Lung microvascular endothelial cell (primary cell): ENCODE measurements at places on chromosomes 12 and 14.

GRCh38 chr12:49823951-49824350 is 4.3 kb downstream of the NCKAP5L start:
- DNase-seq, result no peak

- no peak for DNase-seq
These were observed 32.6 kb downstream of the DDX11 start for GRCh38 chr12:31106101-31106803.

- DNase-seq, result no peak
These were observed 163.2 kb downstream of the PAH start for GRCh38 chr12:102753802-102754201.

GRCh38 chr12:76878099-76878898 is 520 bp downstream of the CSRP2 start:
- peak; percentile 16 for DNase-seq

- DNase-seq, result no peak
These were observed 10.1 kb downstream of the LTB4R start for GRCh38 chr14:24321212-24321975.

GRCh38 chr12:9762369-9762768 is 1.7 kb upstream of the CD69 start:
- no peak for DNase-seq

GRCh38 chr12:18368594-18368993 is 107.3 kb downstream of the PIK3C2G start:
- DNase-seq, result no peak

- DNase-seq, result no peak
These were observed 29.7 kb upstream of the SFSWAP start for GRCh38 chr12:131681257-131681620.

DNA sequence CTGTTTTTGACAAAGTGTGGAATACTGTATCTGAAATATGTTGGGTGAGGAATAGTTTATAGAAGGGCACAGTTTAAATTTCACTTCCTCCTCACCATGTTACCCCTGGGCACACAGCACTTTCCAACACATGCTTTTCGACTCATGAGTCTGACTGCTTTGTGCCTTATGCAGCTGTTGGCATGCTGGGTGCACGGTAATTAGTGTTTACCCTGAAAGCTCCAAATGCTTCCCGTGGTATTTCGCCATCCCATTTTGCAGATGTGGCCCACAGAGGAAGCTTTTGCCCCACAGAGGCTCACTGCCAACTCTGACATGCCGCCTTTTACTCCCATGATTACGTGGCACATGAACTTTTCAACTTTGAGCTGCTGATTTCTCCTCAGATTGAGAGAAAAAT is 168.6 kb downstream of the PRKCH start:
- DNase-seq, result no peak

DNA sequence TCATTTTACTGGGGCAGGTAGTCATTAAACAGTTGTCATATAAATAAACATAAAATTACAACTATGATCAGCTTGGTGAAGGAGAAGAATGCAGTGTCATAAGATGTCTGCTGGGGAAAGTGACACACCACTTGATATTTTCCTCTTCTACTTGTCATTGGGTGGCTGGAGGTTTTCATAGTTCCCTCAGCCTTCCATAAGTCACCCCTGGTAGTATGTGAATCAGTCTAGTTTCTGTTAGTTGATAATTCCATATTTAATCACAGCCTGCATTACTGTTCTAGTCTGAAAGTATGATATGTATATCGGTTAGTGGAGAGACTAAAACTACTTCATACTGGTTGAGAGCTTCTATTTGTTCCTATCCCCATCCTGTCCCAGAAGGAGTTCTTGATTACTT is 38.2 kb downstream of the PLEKHA5 start:
- no peak for DNase-seq

- DNase-seq, result no peak
These were observed 256.2 kb downstream of the AEBP2 start for GRCh38 chr12:19695244-19696098.

DNA sequence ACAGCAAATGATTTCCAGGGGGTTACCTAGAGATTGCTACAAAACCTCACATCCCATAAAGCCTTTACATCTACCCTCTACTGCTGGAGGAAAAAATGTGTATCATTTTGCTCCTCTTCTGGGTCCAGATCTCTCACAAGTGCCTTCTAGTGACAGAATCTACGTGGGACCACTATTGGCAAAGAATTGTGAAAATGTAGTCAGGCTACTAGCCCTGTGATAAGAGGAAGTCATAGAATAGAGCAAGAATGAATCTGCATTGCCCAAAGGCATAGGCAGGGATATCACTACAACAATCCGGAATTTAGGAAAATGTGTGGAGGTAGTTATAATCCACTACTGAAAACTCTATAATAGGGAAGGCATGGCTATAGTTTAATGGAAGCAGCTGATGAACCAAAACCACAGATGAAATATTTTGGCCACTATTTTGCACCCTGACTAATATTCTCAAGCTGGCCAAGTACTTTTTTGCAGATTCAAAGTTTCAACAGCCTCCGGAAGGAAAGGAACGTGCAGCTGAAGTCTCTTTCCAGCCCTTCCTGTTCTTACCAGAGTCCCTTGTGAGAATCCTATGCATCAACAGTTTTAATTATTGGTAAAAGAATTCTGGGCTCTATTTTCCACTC is 176.8 kb downstream of the PHLDA1 start:
- DNase-seq, result peak; percentile 47

- no peak for DNase-seq
These were observed 4.9 kb upstream of the AP1G2 start for GRCh38 chr14:23572524-23572828.

GRCh38 chr12:113854385-113855142 is 111.6 kb downstream of the RBM19 start:
- no peak for DNase-seq

DNA sequence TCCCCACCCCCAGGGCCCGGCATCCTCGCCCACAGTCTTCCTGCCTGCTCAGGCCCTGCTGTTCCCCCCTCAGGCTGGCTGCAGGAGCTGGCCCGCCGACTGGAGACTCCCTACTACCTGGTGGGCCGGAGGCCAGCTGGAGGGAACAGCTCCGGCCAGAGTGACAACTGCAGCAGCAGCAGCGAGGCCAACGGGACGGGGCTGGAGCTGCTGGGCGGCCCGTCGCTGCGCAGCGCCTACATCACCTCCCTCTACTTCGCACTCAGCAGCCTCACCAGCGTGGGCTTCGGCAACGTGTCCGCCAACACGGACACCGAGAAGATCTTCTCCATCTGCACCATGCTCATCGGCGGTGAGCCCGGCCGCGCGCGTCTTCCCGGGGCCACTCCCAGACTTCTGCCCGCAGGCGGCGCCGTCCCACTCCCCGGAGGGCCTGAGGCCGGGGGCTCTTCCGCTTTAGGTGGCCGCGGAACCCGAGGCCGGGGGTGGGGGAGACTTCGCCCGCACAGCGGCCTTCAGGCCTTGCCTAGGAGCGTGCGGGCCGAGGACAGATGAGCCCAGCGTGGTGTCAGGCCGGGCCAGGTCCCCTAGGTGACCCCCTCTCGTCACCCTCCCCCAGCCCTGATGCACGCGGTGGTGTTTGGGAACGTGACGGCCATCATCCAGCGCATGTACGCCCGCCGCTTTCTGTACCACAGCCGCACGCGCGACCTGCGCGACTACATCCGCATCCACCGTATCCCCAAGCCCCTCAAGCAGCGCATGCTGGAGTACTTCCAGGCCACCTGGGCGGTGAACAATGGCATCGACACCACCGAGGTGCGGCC is 10.2 kb downstream of the KCNH3 start:
- peak; percentile 30 for DNase-seq

- DNase-seq, result peak; percentile 83
These were observed 15.6 kb upstream of the C14orf180 start for GRCh38 chr14:104563742-104564615.

DNA sequence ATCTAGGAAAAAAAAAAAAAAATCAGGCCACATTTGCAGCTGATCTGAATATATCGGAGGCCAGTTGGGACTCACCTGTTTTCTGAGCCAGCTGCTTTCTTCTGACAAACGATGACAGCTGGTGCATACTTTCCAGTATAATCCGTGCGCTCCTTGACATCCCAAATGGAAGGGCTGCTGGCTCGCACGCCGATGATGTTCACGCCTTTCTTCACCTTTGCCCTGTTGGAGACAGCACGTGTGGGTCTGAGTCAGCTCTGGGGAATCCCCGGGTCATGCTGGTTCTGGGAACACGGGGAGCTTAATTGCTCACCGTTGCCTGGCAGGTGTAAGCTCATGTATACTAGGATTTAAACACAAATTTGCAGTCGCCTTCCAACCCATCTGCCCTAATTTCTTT is 372.8 kb downstream of the TMEM132D start:
- DNase-seq, result no peak

DNA sequence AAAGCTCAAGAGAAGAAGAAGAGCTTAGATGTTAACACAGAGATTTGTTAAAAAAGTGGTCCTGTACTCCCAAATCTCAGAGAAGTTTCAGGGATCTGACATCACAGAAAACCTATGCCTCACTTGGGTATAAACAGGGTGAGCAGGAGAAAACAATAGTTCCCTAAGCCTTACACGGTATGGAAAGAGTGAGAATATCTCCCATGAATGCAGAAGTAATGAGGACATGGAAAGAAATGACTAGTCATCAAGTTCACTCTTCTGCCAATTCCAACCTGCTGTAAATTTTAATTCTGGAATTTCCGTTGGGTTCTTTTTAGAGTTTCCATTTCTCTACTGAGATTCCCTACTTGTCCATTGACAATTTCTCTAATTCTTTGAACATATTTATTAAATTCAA is 6.2 kb upstream of the PTGER2 start:
- peak; percentile 31 for DNase-seq

GRCh38 chr12:121537814-121538698 is 42.8 kb downstream of the KDM2B start:
- peak; percentile 34 for DNase-seq

DNA sequence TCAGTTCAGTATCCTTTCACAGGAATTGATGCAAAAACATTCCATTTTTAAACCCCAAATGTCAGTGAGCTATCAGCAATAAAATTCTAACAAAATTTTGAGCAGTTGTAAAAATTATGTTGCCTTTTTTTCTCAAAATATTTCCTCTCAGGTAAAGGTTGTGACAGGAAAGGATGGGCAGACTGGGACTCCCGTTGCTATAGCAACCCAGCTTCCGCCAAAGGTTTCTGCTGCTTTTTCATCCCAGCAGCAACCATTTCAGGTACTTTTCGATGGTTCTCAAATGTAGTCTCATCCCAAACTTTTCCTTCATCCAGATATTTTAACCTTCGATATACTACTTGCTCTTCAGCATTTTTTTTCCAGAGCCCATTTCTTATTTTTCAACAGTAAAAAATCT is 13.6 kb downstream of the EP400 start:
- peak; percentile 45 for DNase-seq

GRCh38 chr14:53710615-53711014 is 246.0 kb downstream of the BMP4 start:
- no peak for DNase-seq

DNA sequence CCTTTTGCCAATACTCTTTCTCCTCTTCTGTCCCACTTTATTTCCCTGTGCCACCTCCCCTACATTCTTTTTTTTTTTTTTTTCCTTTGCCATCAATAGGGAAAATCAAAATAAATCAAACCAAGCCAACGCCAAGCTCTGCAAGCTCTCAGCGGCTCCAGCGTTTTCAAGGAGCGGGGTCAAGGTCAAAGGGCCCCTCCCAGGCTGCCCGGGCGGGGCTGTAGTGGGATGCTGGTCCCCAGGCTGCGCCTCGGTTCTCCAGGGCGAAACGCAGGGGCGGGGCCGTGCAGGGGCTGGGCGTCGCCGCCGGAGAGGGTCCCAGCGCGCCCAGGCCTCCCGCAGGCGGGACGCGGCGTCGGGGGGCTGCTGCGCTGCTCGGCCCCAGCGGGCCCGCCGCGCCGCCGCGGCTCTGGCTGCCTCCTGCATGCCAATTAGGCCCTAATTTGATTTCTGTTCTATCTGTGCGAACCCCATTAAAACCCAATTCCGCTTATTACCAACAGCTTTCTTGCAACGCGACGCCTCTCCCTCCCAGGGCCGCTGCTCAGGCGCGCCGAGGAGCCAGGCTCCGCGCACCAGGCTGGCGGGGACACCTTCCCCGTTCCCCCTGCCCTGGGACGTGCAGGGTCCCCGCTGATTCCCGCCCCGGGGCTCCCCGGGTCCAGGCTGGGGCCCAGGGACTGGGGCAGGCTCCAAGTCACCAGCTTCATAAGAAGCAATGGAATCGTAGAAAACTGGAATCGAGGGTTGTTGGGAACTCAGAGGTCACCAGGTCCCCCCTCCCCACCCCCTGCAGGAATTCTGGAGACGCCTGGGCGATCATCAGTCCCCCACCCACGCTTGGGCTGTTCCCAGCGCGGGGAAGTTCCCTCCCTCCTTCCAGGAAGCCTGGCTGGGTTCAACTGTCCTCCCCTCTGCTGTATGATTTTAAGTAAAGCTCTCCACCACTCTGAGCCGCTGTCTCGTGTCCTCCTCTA is 50.7 kb upstream of the MAP1LC3B2 start:
- DNase-seq, result no peak

- DNase-seq, result no peak
These were observed 485.7 kb downstream of the ZFP36L1 start for GRCh38 chr14:68306934-68307789.

DNA sequence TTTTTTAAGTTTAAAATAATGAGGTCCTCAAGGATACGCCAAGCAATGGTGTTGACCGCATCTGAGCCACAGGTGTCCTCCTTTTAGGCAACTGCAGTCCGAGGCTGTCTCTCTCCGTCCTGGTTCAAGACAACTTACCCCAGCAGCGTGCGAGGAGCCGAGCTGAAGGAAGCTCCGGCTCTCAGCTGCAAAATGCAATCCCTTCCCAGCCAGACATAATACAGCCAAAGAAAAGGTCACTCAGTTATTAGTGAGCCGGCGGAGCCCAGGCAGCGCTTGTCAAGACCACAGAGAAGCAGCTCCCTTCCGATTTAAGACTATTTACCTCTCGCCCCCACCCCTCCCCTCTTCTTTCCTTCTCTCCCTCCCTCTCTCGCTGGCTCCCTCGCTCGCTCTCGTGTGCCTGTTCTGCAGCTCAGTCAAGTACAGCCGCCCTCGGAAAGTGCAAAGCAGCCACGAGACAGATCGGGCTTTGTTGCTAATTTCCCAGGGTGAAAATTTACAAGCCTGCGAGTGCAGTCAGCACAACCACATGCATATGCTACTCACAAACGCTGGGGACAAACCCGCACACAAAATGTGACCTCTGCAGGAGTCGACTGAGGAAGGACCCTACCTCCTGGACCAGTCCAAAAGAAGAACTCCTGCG is 363 bp upstream of the LMO3 start:
- DNase-seq, result peak; percentile 15

- no peak for DNase-seq
These were observed 343.9 kb downstream of the LRFN5 start for GRCh38 chr14:41950428-41951151.

GRCh38 chr12:14618983-14619382 is 51.3 kb upstream of the PLBD1 start:
- peak; percentile 15 for DNase-seq

DNA sequence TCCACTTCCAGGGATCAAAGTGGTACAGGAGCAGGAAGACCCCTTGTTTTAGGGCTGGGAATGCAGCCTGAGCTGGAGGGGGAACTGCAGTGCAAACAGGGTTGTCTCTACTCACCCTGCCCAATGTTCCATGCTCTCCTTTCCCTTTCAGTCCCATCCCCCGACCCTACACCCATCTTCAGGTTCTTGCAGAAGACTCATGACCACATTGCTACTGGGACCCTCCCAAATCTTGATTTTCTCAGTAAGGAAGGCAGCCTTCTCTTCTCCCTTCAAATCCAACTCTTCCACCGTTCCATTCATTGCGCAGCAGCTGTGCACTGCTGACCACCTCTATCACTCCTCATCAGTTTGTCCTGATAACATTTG is 1.9 kb downstream of the SERPINA11 start:
- DNase-seq, result no peak

- DNase-seq, result no peak
These were observed 50.8 kb downstream of the C12orf42 start for GRCh38 chr12:103444983-103445382.

GRCh38 chr12:76202621-76203020 is 118.1 kb upstream of the NAP1L1 start:
- DNase-seq, result no peak

GRCh38 chr14:54368291-54368690 is 28.5 kb upstream of the CDKN3 start:
- DNase-seq, result no peak
